SK-N-SH (cell line): ENCODE measurements at places on chromosomes 5 and 9. TPM values are rescaled to one million over a fixed set of nuclear protein-coding genes. Genes with fewer than 3 reads are reported as not detected.

RLN1 gene
- 0.23 and 0.37 TPM in 2 replicates for polyA plus RNA-seq

GRCh38 chr9:75229605-75230332, 141.5 kb downstream of the OSTF1 start:
- no peak overlapping the region for H3K27ac ChIP-seq
- no peak for DNase-seq
- no peaks in the 10 kb centered on the region for H3K4me1 ChIP-seq
- no peak overlapping the region for H3K4me3 ChIP-seq
- no peaks in the 10 kb centered on the region for H3K36me3 ChIP-seq

DNA sequence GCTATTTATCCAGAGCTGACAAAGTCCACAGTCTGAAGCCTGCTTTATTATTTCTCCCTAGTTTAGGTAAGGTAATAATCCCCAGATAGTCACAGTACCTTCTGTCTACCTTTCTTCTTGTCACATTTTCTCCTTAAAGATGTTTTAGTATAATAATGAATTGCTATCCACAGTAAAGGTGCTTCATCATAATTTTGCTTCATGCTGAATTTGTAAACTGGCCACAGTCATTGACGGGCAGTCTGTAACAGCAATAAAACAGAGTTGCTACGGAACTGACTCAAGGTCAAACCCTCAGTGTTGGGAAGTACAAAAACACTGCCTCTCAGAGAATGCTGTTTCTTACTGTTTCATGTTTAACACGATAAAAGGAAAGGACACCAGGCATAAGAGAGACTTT, 195.7 kb downstream of the ZNF608 start:
- no peak overlapping the region for H3K4me3 ChIP-seq
- no peaks in the 10 kb centered on the region for H3K36me3 ChIP-seq
- H3K27ac ChIP-seq = no peak overlapping the region
- no peak for DNase-seq
- peaks cover 2% of the 10 kb centered on the region; the same call in 1 of the 2 replicates for H3K4me1 ChIP-seq
- H3K27me3 ChIP-seq = no peaks in the 10 kb centered on the region

DNA sequence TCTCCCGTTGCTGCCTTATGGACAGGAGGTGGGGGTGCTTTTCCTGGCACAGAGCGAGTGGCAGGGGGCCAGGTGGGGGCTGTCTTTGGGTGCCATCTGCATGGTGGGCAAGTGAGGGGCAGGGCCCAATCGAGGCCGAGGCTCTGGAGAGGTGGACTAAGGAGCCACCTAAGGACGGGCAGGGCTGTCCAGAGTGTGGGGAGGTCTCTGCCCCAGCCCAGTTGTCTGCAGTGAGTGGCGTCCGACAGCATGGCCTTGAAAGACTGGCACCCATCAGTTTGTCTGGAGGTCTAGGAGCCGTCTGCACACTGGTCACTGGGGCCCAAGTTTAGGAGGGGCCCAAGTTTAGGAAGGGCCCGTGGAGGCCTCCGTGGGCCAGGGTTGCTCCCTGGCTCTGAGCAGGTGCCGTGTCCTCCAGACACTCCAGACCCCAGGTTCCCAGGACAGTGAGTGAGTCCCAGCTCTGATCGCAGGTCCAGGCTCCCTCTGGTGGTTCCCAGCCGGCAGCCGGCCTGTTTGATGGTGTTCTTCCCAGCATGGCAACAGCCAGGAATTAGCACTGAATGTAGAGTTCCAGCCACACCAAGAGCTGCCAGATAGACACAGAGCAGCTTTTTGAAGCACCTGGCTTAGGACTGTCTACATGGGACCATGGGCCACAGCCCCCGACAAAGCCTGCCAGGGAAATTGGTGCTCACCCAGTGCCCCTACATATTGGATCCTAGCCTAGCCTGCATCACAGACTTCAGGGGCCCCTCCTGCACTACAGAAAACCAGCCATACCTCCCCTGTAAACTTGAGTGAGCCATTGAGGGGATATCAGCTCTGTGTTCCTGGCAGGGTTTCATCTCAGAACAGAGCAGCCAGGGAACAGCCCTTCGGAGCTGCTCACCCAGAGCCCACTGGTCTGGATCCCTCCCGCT, 120.9 kb downstream of the WNK2 start:
- no peaks in the 10 kb centered on the region for H3K4me1 ChIP-seq
- no peak overlapping the region for H3K4me3 ChIP-seq
- H3K27me3 ChIP-seq = no peaks in the 10 kb centered on the region; the same call in 1 of the 2 replicates
- no peaks in the 10 kb centered on the region for H3K36me3 ChIP-seq
- DNase-seq = peak; percentile 87

DNA sequence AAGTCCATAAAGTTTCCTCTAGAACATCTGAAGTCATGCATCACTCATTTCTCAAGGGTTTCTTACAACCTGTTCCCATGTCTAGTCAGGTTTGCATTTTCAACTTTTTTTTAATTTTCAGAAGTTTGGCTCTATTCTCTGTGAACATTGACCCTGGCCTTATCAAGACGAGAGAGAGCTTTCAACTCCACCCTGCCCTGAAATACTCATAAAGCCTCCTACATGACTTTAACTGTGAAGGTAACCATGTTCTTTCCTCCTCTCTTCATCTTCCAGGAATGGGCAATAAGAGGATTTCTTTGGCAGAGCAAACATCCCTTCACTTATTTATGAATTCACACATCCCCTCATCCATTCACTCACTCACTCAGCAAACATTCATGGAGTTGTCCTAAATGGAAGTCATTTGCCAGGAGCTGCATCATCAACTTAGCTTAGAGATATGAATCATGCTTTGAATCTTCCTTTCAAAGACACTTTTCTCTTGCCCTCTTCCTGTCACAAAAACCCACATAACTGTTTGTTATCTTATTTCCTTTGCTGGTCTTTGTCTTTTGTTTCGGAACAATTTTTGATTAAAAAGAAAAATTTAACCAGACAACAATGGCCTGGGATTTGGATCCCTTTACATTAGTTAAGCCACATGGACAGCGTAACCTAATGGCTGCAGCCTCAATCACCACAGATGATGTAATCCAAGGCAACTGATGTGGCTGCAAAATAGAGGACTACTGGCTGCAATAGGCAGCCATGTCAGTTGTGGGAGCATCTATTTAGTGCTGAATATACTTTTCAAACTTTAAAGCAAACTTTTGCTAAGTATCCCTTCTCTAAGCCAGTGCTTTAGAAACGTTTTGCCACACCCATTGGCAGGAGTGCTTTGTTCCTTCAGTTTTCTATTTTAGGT, 43.0 kb upstream of the GNAQ start:
- H3K27ac ChIP-seq = no peak overlapping the region
- no peak overlapping the region for H3K4me3 ChIP-seq
- H3K36me3 ChIP-seq = no peaks in the 10 kb centered on the region
- H3K27me3 ChIP-seq = no peaks in the 10 kb centered on the region
- no peak for DNase-seq

MTAP gene
- polyA plus RNA-seq = 9.8 and 12.6 TPM in 2 replicates
